ENCODE measurements at places on chromosomes 2 and 18.

- no peak for DNase-seq
Observed at GRCh38 chr2:46697830-46698323, 217.7 kb downstream of the MCFD2 start.

- no peak for DNase-seq
Observed at GRCh38 chr2:206257350-206257749, 17.1 kb upstream of the ZDBF2 start.

- DNase-seq = no peak
Observed at GRCh38 chr2:45773909-45774308, 122.4 kb downstream of the PRKCE start.

- no peak for DNase-seq
Observed at GRCh38 chr2:157931542-157931941, 55.4 kb upstream of the ACVR1 start.

- DNase-seq = no peak
Observed at GRCh38 chr2:223989206-223989855, 32.1 kb downstream of the MRPL44 start.

- no peak for DNase-seq
Observed at GRCh38 chr2:100643906-100644501, 81.2 kb downstream of the PDCL3 start.

- DNase-seq = no peak
Observed at GRCh38 chr2:32947484-32948143, 861 bp downstream of the LTBP1 start.

DNA sequence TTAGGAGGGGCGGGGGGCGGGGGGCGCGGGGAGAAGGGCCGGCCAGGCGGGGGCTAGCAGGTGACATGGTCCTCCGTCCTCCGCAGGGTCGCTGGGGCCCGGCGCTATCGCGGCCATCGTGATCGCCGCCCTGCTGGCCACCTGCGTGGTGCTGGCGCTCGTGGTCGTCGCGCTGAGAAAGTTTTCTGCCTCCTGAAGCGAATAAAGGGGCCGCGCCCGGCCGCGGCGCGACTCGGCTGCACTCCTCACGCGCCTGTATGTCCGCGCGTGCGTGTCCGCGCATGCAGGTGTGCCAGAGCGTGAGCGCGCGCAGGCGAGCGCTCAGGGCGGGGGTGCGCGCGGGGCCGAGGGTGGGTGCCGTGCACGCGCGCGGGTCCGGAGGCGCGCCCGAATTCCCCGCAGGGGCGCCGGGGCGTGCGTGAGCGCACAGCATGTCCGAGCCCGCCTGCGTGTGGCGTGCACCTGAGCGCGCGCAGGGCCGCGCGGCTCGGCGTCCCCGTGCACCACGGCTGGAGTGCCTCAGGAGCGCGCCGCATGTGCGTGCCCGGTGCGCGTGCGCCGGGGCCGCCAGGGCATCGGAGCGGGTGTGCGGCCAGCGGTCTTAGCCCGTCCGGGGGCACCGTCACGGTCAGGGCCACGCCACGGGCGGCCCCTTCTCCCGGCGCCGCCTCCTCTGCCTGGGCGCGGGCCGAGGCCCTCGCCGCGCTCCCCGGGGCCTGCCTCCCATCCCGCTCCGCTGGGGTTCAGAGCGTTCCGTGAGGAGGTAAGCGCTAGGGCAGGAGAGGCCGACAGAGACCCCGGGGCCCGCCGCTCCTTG lies 6.3 kb downstream of the SNORC start:
- DNase-seq = no peak

GRCh38 chr18:78995740-78996395 lies 16.2 kb downstream of the SALL3 start:
- DNase-seq = no peak

DNA sequence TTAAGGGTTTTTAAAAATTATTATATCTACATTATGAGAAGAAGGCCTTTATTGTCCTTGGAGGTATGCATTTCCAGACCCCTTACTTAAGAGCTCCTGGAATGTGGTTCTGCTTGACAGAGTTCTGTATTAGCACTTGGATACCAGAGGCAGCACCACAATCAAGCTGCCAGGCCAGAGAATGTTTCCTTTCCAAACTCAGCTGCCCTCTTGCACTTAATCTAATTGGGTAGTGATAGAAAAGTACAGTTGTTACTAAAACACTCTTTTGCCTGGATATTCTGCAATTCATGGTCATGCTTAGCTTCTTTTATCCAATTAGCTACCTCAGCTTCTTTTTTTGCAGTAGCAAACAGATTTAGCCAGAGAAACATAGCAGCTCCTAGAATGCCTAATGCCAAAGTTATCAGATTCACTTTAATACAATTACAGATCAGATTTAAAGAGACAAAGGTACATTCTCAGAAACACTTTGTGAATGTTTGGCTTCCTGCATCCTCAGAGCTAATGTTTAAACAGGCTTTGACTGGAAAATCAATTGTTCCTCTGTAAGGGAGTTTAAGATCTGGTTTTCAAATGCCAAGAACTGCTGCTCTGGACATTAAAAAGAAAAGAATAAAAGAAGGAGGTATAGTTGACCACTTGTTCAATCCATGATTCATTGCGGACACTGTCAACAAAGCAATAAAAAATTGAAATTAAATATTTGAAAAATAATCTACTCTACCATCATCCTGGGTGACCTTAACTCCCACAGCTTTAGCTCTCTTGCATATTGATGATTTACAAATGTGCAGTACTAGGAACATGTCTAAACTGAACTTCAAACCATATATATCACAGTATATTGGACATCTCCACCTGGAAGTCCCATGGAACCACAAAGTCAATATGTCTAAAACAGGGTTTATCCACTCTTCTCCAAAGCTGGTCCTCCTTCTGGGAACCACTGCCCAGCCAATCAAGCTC lies 12.8 kb downstream of the NOSTRIN start:
- DNase-seq = no peak

GRCh38 chr2:76599732-76600368 lies 889.1 kb upstream of the GCFC2 start:
- DNase-seq = no peak

DNA sequence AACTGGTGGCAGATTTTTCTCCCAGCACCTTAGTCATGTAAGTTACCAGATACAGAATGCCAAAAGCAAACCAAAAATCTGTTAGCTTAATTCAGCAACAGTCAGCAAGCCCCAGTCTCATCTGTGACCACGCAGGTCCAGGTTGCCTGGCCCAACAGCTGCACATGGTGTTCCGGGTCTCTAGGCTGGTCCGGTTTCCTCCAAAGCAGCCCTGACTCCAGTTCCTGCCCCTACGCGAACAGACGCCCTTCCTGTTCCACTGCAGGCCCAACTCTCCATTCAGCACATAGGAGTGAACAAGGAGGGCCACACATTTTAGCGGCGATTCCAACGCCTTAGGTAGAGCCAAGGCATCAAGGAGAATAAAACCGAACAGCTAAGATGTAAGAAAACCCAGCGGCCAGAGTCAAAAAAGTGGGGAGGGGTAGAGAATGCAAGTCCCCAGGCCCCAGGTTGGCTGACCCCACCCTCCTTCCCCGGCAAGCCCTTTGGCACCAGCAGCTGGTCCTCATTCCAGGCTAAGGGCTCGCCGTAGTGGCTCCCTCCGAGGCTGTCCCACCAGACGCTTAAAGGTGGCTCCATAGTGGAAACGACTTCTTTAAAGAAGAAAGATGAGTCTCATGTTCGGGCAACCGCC lies 1.5 kb downstream of the STK25 start:
- DNase-seq = no peak

DNA sequence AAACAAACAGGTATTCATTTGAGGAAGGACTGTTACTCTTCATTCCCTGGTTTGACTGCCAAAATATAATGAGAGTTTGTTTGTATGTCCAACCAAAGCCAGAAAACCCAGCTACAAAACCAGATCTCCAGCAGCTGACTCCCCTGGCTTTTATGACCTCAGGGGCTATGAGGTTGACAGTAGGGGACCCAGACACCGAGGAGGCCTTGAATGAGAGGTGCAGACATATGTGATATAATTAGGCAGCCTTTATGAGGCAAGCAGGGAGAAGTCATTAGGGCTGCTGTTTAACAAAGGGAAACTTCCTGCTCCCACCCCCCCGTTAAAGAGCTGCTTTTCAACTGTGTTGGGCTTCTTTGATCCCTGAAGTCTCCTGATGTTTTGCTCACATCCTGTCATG lies 236.7 kb downstream of the SLC4A3 start:
- DNase-seq = no peak

- no peak for DNase-seq
Observed at GRCh38 chr2:55743583-55743982, 49.9 kb upstream of the PNPT1 start.

- no peak for DNase-seq
Observed at GRCh38 chr2:31660165-31660564, 79.4 kb upstream of the SRD5A2 start.

DNA sequence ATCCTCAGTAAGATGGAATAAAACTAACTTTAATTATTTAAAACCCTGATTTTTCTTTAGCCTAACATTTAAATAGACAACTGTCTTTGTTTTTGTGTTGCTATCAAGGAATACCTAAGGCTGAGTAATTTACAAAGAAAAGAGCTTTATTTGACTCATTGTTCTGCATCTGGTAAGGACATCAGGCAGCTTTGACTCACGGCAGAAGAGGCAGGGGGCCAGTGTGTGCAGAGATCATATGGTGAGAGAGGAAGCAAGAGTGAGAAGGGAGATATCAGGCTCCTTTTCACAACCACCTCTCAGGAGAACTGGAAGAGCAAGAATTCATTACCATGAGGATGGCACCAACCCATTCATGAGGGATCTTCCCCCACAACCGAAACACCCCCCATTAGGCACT lies 64.6 kb upstream of the TFPI start:
- DNase-seq = no peak

- DNase-seq = no peak
Observed at GRCh38 chr2:175414191-175414881, 232.8 kb upstream of the ATP5MC3 start.

- no peak for DNase-seq
Observed at GRCh38 chr2:104025295-104025694, 828.6 kb upstream of the POU3F3 start.

DNA sequence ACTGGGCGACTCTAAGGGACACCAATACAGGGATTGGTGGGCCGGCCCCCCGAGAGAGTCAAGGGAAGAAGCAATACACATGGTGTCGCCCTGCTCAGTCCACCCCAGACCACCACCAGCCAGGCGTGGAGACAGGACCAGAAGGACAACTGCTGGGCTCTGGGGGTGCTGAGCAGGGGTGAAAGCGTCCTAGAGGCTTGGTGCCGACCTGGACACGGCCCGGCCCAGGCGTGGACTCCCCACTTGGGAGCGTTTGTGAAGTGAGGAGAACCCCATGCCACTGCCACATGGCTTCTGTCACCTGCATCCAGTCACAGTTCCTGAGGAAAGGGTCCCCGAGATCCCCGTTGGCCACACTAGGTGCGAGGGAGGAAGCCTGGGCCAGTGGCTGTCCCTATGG lies 35.4 kb upstream of the ITM2C start:
- no peak for DNase-seq

DNA sequence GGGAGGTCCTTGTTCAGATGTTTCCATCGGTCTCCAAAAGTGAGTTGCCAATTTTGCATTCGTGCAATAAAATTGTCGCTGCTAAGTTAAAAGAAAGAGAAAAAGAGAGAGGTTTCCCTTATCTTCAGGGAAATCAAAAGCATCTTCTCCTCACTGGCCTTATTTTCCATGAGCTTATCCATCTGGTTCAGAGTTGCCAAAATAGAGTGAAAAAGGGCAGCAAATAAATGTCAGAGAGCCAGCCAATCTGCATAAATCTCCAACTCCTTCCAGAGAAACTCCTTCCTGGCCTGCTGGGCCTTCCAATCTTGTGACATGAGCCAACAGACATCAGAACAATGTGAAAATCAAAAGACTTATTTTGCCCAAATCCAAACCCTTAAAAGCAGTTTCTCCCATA lies 28.4 kb downstream of the PAX3 start:
- DNase-seq = no peak

GRCh38 chr2:195368249-195369217 lies 288.5 kb upstream of the SLC39A10 start:
- DNase-seq = no peak

- DNase-seq = no peak
Observed at GRCh38 chr2:72947952-72948830, 30.9 kb downstream of the EMX1 start.

DNA sequence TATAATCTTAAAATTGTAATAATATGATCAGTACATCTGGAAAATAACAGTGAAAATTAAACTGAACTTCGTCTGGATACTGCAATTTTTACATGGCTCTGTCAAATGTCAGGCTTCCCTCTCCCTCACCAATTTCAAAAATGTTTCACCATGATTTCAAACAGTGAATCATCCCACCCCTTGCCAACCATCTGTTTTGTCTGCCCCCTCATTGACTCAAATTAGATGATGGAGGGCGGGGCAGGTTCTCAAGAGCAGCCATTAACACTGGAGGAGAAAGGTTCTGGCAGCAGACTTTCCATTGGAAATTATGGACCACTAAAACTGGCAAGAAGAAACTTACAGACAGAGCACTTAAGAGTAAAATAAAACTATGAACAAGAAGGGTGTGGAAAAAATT lies 1195.7 kb upstream of the ZEB2 start:
- no peak for DNase-seq

GRCh38 chr2:220365023-220365422 lies 737.6 kb downstream of the SLC4A3 start:
- DNase-seq = no peak

GRCh38 chr2:126304154-126304553 lies 351.8 kb upstream of the GYPC start:
- DNase-seq = no peak

DNA sequence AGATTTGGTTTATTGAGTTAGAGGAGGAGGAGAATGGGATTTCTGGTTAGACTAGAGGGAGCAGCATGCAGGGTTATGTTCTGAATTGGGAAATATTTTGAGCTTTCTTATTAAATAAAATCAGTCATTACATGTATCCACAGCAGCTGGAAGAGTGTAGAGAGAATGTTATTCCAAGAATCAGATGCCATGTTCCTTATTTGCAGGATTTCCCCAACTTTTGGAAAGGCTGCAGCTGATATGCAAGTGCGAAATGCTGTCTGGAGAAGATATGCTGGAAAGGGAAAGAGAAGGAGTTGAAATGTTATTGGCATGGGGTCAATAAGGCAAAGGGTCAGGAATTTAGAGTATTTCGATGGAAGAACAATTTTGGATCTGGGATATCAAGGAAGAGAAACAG lies 255.8 kb downstream of the MTX2 start:
- DNase-seq = no peak

DNA sequence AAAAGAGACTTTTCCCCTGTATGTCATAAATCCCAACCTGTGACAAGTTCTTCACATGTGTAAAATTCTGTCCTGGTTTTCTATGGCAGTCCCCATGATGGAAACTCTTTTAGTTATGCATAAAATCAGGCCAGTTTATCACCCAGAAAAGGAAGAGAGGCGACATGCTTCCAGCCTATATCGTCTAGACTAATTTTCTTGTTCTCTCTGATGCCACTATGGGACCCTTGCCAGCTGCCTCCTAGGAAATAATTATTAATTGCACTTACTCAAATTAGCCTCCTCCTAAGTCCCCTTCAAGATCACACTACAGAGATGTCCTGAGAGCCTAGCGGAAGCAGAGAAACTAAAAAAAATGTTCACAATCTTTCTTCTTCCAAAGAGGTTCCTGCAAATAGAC lies 722.4 kb downstream of the NRXN1 start:
- no peak for DNase-seq

- no peak for DNase-seq
Observed at GRCh38 chr2:126635281-126635680, 20.7 kb upstream of the GYPC start.

All from stimulated activated CD8-positive, alpha-beta memory T cell treated with anti-CD3 and anti-CD28 coated beads, Interleukin-4, amount 100 ng/mL, for 4 hours (primary cell).